Nephron progenitor cell (in vitro differentiated cells): ENCODE measurements at places on chromosomes 2 and 18.

GRCh38 chr2:10574911-10575310, 114.9 kb downstream of the NOL10 start:
- DNase-seq = no peak

DNA sequence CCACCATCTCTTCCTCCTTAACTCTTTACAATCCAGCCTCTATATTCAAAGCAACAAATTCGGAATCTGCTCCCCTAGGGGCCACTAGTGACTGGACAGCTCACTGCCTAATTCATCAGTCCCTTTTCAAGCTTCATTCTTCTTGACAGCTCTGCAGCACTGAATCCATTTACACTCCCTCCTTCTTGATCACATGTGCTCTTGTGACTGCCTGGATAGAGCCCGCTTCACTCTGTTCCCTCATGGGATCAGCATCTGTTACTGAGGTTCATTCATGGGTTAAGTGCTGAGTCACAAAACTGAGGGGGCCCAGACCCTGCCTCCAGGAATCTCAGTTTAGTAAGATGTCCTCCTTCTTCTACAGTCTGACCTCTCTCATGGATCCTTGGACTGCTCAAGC, 81.5 kb downstream of the CYRIA start:
- no peak for DNase-seq

- no peak for DNase-seq
These were observed 260.6 kb upstream of the CCDC68 start for GRCh38 chr18:55219823-55220222.

- DNase-seq = no peak
These were observed 210.5 kb upstream of the NRP2 start for GRCh38 chr2:205471776-205472175.

- DNase-seq = no peak
These were observed 61.3 kb upstream of the TXNDC2 start for GRCh38 chr18:9824474-9824832.

DNA sequence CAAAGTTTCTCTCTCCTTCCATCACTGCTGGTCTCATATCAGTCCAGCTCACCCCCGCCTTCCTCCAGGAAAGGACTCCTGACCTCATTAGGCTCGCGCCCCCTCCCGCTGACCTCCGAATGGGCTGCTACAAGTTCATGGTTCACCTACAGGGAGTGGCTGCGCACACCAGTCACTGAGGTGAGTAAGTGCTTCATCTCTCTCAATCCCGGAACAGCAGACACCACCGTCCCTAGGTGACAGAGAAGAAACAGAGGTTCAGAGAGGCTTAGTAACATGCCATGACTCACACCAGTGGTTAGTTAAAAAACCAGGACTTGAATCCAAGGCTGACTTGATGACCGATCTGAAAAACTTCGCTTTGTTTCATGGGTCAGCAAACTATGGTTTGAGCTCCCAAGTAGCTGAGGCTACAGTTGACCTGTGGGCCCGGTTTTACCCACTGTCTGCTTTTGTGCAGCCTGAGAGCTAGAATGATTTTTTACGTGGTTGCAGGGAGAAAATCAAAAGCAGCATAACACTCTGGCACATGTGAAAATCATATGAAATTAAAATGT, 42.0 kb downstream of the ZFP36L2 start:
- no peak for DNase-seq

DNA sequence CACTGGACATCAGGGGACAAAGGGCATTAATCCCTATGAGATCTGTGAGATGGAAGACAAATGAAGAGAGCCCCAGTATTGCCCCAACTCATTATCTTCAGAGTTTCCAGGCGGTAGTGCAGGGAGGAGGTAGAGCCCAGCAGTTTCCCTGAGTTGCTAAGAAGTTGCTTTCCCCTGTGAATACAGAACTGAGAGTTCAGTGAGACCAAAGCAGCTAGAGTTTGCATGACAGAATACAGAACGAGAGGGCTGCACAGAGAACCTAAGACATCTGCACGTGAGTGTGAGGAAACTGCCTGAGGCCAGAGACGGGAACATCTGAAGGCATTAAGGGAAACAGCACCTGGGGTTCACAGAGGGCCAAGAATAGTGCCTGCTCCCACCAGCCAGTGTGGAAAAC, 18.1 kb upstream of the PGAP1 start:
- DNase-seq = no peak

DNA sequence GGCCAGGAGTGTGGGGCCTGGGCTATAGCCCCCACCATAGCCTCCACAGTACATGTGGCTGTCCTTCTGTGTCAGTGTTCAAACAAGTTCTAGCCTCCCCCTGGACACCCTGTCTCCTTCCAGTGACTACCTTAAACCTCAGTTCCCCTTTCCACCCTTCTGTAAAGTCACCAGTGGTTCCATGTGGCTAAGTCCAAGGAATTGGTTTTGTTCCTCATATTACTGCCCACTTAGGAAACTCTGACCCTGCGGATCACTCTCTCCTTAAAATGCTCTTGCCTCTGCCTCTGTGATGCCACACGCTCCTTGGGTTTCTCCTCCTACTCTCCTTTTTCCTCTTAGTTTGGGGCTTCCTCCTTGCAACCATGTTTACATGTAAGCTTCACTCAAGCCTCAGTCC, 27.8 kb upstream of the REL start:
- no peak for DNase-seq

GRCh38 chr2:49616800-49617199, 462.5 kb upstream of the FSHR start:
- peak; percentile 3 for DNase-seq

- peak; percentile 45 for DNase-seq
These were observed 110.4 kb downstream of the CTIF start for GRCh38 chr18:48649231-48649630.

- no peak for DNase-seq
These were observed 314.6 kb downstream of the CNTNAP5 start for GRCh38 chr2:124339709-124340108.

GRCh38 chr2:46347648-46348280, 50.6 kb downstream of the EPAS1 start:
- no peak for DNase-seq

DNA sequence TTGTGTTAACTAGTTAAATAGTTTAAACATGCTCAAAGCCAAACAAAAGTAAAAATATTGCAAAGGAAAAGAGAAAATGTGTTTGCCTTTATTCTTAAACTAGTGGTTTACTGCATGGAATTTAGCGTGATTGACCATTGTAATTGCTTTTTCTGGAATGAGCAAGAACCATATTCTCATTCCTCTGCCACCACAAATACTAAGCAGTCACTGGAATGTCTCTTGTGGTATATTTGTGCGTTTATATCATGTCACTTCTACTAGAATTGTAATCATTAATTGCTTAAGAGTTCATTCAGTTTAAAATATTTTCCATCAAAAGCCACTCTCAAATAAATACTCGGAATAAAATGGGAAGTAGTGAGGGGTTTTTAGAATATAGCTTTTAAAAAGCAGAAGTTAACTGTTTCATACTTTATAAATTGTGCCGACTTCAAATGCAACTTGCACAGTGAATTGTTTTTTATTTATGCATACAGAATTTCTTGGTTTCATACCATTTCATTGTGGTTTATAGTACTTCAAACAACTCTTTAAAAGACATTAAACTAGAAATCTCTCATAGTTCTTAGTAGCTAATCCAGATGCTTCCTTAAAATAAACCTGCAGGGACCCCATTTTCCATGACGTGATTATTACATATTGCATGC, 288.1 kb downstream of the EPHA4 start:
- DNase-seq = no peak

DNA sequence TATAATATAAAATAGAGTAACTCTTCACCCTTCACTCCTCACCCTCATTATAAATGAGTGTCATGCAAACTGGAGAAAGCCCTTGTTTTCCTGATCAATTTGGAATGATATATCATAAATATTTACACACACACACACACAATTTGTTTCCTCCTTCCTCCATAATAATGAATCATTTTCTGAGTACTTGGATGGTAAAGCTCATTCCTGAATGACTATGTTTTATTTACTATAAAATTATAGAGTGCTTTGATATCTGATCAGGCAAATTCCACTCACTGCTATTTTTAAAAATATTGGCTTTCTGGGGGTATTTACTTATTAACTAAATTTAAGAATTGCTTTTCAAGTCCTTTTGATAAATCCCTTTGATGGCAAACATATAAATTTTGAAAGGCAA, 1125.5 kb upstream of the CNTNAP5 start:
- no peak for DNase-seq

DNA sequence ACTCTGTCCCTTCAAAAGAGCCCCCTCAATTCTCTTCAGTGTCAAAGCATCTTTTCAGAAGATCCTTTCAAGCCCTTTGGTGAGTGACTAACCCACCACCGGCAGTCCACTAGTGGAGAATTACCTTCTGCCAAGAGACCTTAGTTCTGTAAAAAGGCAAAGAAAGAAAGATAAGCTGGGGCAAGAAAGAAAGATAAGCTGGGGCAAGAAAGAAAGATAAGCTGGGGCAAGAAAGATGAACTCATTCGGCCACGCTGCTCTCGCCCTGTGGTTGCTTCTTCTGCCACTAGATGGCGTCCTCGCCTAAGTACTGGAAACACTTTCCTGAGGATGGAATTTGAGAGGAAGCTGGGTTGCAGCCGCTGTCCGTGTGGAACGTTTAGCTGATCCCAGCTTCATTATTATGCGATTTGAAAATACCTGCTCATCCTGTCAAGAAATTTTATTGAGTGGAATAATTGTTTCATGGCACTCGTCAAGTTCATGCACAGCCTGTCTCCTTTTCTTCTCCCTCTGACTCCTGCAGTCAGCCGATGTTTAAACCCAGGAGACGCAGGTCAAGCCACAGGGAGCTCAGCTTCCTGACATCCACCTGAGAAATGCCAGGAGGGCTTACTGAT, 17.3 kb upstream of the ANXA4 start:
- DNase-seq = peak; percentile 93

DNA sequence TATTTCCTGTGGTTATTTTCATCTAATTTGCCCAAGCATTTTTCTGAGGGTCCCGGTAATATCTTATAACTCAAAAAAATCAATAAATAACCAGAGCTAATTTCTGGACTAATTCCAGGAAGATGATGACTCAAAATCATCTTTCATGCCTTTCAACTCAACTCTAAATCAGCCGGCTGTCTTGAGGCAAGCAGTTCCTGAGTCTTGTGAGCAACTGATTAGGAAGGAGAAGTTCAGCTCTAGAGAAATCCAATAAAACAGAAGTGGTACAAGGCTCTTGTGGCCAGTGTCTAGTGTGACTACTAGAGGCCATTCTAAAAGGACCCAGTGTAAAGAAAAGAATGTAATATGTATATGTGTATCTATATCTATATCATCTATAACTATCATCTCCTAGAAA, 890.4 kb downstream of the TRIB2 start:
- DNase-seq = no peak

DNA sequence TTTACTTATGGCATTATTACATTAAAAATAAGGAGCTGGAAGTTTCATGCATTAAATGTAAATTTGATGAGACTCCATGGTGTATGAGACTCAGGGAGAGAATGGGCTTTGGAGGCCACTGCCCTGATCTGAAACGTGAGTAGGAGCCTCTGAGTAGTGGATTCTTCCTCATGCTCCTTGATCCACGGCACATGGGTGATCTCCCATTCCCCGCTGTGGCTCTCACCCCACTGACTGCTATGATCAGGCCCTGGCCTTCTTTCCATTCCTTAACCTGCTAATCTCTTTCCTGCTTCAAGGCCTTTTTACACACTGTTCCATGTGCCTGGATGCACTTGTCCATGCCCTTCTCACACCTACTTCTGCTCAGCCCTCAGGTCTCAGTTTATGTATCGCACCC, 68.4 kb downstream of the SMAD7 start:
- DNase-seq = no peak

DNA sequence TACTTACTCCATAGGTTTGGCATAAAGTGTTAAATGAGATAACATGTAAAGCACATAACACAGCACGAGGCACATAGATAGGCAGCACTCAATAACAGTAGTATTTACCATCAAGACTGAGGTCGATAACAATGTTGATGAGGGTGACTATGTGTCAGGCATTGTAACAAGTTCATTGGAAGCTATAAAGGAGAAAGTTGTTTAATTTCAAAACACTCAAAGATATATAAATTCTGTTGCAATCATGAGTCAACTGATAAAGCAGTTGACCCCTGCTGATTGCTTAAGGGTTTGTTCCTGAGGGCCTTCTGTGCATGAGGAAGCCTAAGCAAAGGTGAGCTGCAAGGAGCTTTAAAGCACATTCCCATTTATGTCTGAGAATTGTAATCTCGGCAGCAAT, 760.5 kb downstream of the SATB2 start:
- no peak for DNase-seq

DNA sequence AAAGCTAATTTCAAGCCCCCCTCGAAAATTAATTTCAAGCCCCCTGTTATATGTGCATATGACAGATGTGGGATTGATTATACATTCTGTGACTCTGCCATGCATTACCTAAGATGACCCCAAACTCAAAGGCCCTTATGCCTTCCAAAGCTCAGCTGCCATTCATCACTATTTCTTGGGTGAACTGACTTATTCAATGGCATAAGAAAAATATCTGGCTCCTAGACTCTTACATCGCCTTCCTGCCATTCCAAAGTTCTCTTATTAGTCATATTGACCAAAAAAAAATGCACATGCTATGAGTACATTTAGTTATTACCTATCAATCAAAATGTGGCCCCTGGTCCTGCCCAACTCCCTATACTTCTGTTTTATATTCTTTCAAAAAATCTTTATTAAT, 291.8 kb upstream of the CHAC2 start:
- no peak for DNase-seq

DNA sequence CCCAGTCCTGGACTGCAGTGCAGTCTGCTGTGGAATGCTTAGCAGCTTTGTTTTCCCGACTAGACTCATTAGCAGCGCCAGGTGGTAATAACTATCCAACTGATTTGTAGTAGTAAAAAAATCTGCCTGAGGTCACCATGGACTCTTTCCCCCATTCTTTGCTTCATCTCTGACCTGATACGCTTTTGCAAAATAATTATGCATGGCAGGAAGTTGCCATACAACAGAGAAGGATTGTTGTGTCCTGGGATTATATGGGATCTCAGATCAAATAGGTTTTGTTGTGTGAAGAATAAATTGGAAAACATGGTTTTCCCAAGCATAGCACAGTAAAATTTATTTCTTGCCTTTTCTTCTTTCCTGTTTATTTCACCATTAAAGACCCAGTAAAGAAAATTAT, 72.4 kb upstream of the ATP5MC3 start:
- no peak for DNase-seq

GRCh38 chr2:172013396-172013795, 13.6 kb downstream of the METAP1D start:
- no peak for DNase-seq

DNA sequence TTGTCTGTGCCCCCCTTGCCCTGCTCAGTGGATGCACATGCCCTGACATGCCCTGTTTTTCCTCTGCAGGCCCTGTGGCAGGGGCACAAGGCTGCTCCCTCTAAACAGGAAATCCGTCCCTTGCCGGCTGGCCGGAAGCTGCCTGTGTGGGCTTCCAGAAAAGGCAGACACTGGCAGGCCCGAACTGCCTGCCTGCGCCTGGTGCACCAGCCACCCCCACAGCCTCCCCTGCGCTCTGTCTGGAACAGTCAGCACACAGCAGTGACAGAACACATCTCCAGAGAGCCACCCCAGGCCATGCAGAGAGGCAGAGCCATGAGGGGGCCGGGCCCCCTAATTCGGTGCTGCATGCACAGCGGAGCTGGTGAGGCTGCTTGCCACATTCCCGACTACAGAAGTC, 33.5 kb downstream of the LOXHD1 start:
- no peak for DNase-seq
